HEK293T (cell line): ENCODE measurements at places on chromosomes 4 and X.

DNA sequence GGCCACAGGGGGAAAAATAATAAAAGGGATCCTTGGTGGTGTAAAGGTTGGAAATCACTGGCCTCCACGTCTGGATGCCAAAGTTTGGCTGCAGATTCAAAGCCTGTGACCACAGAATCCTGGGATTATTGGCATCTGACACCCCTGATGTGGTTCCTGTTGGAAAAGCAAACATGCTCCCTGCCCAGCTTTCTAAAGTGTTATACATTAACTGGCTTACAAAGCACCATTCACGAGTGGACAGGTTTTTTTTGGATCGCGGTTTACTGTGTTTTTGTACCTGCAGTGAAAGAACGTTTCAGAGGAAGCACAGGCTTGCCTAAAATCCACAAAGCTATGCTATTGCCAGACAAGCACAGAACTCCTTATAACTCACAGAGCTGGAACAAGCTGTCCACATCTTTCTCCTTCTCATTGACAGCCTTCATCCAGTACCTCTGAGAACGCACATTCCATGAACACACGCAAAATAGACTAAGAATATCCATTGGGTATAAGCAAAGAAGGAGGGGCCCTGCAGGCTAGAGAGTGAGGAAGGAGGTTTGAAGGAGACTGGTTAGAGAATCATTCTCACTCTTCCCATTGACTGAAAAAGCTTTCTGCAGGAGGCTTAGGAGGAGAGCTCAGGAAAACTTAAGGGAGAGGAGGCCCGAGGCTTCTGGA, 14.5 kb upstream of the CAPN6 start:
- DNase-seq = no peak

GRCh38 chr4:26330186-26330787, 9.5 kb downstream of the RBPJ start:
- peak; percentile 19 for DNase-seq

DNA sequence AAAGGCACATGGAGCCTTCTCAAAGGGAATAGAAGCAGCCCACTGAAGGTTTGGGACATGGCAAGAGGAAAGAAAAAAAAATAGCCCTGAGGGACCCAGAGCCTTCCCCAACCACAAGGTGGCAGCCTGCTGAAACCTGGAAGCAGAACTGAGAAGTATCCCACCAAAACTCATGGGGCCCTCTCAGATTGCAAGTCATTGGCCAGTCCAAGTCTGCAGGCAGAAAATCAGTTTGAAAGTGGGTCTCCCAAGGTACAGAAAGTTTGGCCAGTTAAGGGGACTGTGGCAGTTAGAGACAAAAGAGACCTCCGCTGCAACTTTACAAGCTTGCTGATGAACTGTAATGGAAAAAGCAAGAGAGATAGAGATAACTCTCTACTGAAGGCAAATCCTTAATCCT, 155.8 kb downstream of the ANTXR2 start:
- peak; percentile 50 for DNase-seq

- DNase-seq = no peak
These were observed 96.5 kb upstream of the DHX15 start for GRCh38 chr4:24680746-24681448.

DNA sequence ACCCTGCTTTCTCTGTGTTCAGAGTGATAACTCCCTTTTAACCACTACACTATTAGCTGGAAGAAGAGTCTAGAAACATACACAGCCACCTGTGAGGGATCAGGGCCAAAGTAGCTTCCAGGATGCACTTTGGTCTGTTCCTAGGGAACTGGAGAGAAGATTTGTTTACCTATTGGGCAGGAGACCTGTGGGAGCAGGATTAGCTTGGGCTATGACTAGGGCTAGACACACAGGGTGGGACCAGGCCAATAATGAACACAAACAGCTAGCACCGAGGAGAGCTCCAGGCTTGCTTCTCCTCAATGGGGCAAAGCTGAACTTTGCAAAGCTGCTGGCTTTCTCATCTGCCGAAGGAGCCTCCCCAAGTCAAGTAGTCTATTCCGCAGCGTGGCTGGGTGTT, 24.4 kb upstream of the MAP7D3 start:
- no peak for DNase-seq

DNA sequence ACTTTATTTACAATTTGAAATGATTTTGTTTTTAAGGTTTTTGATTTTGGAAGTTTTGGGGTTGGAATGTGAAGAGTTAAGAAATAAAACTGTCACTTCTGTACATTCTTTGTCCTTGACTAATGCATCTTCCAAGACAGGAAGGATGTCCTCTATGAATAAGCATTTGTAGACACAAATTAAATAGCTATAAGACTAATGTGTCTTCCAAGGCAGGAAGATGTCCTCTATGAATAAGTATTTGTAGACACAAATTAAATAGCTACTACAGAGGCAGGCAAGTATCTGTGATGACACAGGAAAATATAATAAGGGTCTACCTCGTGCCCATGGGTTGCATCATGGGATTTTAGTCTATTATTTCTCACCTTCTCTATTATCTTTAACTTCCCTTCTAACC, 14.5 kb downstream of the PRSS48 start:
- DNase-seq = no peak

DNA sequence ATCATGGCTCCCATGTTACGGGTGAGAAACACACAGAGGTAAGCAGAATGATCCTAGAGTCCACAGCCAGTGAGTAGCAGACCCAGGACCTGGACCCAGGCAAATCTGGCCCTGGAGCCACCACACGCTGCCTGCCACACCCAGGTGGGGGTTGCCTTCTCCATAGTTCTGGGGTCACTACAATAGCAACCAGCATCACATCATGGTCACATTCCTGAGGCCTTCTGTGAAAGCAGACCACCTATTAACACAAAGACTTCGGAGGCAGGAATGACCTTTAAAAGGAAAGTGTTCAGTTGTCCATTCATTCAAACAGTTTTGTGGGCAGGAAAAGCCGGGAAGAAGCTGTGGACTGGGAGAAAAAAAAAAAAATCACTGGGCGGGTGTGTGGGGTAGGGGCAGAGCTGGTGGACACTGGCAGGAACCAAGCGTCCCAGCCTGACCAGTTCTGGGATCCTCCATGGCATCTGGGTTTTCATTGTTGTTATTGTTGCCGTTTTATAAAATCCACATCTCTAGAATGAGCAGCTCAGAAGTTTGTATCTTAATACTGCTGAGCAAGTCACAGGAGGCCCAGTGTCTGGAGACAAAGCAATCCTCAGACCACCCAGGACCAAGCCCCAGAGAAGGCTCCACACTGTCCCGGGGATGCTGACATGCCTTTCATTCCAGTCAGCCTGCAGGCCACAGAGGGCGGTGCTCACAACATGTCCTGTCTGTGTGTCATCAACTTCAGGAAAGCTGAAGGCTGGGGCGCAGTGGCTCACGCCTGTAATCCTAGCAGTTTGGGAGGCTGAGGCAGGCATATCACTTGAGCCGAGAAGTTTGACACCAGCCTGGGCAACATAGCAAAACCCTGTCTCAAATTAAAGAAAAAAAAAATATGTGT, 67.0 kb downstream of the SEL1L3 start:
- no peak for DNase-seq

DNA sequence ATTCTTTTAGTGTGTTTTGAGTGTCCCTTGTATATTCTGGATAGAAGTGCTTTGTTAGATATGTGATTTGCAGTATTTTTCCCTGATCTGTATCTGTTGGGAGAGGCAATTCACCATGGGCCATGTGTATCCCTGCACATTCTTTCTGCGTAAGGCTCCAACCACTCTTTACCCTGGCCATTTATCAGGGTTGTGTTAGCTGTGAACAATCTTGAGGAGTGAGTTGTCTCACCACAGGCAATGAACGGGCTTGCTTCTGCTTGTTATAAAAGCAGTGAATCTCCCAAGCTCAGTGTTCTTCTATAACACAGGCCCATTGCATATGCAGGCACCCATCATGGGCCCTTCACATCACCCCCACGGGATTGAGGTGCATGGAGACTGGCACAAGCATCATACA, 18.9 kb upstream of the SMIM10 start:
- DNase-seq = no peak

DNA sequence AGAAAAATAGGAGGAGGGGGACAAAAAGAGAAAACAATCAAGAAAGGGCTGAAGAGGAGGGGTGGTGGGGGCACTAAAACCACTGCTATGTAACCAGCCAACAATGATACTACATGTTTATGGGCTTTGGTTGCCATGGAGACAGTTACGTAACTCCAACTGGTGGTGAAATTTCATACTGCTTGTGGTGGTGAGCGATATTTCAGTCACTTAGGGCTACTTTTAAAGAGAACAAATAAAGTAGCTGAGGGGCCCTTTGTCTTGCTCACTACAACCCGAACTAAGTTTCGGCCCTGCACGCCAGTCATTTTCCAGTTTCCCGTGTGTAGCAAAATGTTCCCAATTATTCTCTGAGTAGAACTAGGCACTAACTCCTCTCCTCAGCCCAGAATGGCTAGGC, 275.2 kb upstream of the EDA2R start:
- DNase-seq = peak; percentile 6

DNA sequence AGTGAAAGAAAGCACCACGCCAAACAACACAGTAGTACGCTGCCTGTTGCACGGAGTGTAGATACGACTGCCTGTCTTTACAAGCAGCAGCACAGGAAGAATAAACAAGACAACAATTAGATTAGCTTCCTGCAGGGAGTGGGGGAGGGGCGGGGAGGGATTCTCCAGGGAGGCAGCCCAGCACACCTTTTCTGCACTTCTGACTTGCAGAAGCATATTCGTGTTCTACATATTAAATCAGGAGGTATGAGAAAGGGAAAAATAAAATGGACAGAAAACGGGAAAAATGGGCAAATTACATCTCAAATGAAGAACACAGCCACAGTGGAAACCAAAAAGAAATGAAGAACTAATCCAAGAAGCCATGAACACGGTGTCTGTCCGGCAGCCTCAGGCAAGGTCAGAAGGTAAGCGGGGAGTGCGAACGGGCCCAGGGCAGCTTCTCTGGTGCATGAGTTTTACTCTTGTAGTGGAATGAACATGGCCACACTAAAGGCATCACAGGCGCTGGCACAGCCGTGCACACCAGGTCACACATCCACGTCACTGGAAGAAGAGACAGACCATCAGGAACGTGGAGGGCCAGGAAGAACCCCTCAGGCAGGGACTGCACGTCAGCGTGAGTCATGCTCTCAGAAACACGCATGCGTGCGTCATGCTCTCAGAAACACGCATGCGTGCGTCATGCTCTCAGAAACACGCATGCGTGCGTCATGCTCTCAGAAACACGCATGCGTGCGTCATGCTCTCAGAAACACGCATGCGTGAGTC, 20.1 kb upstream of the ADRA2C start:
- peak; percentile 83 for DNase-seq

GRCh38 chrX:149858592-149858991, 22.4 kb upstream of the MAGEA8 start:
- DNase-seq = no peak

DNA sequence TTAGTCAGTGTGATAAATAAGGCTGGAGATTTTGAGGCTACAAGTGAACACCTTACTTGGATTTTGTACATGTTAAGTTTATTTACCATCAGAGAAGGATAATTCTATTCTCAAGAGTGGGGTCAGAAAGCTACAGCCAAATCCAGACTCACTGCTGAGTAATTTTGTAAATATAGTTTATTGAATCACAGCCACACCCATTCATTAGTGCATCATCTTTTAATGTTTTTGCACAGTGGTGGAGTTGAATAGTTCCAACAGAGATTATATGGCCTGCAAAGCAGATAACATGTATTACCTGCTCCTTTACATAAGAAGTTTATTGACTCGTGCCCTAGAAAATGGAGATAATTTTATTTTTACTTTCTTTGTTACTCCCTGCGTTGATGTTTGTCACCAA, 60.4 kb downstream of the PCDH18 start:
- DNase-seq = no peak

GRCh38 chr4:13092702-13093101, 391.4 kb downstream of the RAB28 start:
- no peak for DNase-seq

DNA sequence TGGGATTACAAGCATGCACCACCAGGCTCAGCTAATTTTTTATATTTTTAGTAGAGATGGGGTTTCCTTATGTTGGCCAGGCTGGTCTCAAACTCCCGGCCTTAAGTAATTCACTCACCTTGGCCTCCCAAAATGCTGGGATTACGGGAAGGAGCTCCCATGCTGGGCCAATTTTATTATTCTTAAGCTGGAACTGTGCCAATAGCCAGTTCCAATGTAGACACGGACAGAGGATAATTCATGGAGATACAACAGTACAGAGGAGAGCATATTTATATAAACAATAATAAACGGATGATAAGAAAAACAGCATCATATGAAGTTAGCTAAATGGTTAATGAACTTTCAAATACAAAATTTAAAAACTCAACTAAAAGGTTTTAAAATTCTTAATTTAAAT, 87.8 kb downstream of the PPA2 start:
- DNase-seq = peak; percentile 27

GRCh38 chr4:33974270-33974669, 2270.0 kb downstream of the ARAP2 start:
- DNase-seq = no peak

- no peak for DNase-seq
These were observed 419 bp upstream of the RPGR start for GRCh38 chrX:38327775-38328081.

GRCh38 chr4:154433543-154433942, 58.1 kb downstream of the DCHS2 start:
- no peak for DNase-seq

DNA sequence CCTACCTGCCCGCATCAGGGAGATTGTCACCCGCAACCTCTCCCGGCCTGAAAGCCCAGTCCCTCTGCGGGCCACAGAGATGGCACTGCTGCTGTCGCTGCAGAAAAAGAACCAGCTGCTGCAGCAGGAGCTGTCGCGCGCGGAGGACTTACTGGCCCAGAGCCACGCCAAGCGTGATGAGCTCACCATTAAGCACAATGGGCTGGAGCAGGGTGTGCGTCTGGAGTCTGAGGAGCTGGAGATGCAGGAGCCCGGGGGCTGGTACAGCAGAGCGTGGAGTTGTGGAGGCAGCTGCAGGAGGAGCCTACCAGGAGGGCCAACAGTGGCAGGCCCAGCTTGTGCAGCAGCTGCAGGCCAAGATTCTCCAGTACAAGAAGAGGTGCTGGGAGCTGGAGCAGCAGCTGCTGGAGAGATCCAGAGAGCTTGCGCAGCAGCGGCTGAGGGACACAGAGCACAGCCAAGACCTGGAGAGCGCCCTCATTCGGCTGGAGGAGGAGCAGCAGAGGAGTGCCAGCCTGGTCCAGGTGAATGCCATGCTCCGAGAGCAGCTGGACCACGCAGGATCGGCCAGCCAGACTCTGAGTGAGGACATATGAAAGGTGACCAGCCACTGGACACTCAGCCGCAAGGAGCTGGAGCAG, 11.3 kb downstream of the SMIM10L2A start:
- no peak for DNase-seq
